ENCODE measurements at places on chromosomes 16 and 17.

- DNase-seq: no peak
Measured at GRCh38 chr17:76278952-76279741, 14.0 kb downstream of the UBALD2 start.

- no peak for DNase-seq
Measured at GRCh38 chr16:66553223-66553622, 847 bp downstream of the CKLF start.

DNA sequence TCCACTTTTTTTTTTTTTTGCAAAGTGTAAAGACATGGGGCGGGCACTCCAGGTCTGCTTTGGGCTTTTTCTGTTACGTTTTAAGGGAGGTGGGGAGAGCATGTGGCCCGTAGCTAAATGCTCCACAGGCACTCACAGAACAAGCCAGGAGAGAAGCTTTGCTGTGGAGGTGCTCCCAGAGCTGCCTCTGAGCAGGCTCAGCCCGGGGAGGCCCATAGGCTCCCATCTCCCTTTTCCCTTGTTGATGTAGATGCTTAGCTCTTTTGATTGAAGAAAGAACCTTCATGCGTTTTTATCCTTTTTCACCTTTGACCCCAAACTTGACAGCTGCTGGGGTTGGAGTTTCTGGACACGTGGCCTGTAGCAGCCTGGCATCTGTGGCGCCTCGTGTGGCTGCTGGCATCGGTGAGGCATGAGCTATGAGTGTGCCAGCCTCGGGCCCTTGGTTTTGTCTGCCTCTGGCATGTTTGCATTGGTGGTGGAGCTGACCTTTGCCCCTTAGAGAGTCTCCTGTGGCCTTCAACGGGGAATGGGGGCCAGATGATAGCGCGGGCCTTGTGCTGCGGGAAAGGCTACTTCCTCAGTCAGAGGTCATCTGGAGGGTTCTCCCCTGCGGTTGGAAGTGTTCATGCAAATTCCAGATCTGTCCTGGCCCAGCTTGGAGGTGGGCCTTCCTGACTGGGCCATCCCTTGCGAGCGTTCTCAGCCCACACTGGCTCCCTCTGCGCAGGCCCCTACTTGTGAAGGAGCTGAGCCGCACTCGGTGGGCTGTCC is 20.0 kb upstream of the IL17C start:
- no peak for DNase-seq

DNA sequence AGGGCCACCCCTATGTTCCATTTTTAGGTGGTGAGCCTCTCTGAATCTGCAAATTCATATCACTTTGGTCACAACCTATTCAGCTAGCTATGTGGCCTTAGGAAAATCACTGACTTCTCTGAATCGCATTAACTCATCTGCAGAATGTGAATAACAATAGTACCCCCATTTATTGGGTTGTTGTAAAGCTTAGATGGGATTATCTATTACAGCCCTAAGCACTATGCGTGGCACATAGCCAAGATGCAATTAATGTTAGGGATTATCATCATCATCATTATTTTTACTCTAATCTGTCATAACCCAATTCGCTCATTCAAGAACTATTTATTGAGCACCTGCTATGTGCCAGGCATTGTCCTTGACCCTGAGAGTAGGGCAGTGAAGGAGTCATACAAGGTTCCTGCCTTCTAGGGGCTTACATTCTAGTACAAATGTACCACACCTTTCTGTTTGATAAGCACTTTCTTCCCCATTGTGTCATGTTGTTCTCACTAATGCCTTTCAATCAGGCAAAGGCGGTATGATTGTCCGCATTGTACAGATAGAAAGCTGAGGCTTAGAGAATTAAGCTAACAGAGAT is 38.5 kb downstream of the CHD9 start:
- no peak for DNase-seq

DNA sequence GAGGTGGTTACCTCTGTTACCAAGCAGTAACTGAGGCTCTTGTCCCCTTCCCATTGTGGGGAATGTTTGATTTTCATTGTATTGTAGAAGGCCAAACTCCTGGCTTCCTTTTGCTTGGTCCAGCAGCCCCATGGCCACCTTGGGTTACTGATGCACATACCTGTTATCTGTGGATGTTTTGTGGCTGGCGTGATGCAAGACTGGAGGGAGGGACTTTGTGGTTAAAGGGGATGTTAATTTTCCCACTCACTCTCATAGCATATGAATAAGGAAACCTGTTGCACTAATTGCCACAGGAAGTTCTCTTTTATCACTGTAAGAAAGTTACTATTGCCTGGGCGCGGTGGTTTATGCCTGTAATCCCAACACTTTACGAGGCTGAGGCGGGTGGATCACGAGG is 168.6 kb upstream of the HS3ST4 start:
- DNase-seq: no peak

GRCh38 chr16:1615761-1616160 is 3.6 kb downstream of the CRAMP1 start:
- no peak for DNase-seq

DNA sequence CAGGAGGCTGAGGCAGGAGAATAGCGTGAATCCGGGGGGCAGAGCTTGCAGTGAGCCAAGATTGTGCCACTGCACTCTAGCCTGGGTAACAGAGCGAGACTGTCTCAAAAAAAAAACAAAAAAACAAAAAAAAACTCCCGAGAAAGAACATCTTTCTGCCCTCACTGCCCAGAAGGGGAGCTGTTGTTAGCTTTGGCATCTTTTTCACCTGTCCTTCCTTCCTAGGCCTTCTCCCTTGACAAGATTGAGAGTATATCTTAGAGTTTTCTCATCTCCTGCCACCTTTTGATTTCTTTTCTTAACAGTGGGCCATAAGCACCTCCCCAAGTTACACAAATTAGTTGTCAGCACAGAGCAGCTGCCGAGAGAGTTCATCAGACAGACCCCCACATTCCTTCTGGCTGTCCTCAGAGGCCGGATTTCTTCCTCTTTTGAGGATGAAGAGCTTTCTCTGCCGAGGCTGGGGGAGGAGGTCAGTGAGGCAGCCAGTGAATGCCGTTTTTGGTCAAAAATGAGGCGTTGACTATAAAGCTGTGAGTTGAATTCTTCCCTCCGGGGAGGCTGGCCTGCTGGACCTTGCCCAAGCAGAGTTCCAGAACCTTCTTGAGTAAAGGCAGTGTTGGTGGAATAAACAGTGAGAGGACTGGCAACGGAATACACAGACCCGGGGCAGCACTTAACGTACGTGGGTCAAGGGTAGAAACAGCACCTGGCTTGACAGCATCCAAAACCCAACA is 127.0 kb downstream of the ABCC6 start:
- no peak for DNase-seq

GRCh38 chr17:55172612-55173011 is 92.1 kb upstream of the HLF start:
- DNase-seq: no peak

GRCh38 chr17:64653325-64653984 is 8.7 kb downstream of the SMURF2 start:
- no peak for DNase-seq

GRCh38 chr17:147796-148740 is 10.7 kb downstream of the SCGB1C2 start:
- no peak for DNase-seq

DNA sequence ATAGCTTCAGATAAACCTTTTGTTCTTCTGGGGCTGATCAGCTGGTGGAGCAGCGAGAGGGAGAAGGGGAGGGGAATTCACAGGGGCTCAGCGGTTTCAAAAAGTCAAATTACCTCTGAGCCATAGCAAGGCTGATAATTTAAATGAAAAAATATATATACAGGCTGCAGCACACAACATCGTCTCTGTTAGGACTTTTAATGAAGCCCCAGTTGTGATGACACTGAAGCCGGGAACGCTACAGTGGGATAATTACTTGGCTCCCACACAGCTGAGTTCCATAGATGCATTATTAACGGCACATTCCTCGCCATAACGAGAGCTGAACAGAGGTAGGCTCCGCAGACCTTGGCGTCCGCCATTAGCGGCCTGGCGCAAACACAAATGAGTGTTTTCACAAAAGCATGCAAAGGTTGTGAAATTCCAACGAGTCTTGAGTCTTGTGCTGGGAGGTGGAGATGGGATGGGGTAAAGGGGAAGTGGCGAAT is 216.0 kb downstream of the C16orf78 start:
- no peak for DNase-seq

- no peak for DNase-seq
Measured at GRCh38 chr17:67679721-67680120, 38.0 kb upstream of the NOL11 start.

GRCh38 chr16:85524630-85525419 is 88.3 kb upstream of the GSE1 start:
- no peak for DNase-seq

GRCh38 chr16:77637940-77638339 is 84.4 kb upstream of the NUDT7 start:
- no peak for DNase-seq
